Hepatic stellate cell (primary cell): ENCODE measurements at places on chromosomes 11 and 22.

DNA sequence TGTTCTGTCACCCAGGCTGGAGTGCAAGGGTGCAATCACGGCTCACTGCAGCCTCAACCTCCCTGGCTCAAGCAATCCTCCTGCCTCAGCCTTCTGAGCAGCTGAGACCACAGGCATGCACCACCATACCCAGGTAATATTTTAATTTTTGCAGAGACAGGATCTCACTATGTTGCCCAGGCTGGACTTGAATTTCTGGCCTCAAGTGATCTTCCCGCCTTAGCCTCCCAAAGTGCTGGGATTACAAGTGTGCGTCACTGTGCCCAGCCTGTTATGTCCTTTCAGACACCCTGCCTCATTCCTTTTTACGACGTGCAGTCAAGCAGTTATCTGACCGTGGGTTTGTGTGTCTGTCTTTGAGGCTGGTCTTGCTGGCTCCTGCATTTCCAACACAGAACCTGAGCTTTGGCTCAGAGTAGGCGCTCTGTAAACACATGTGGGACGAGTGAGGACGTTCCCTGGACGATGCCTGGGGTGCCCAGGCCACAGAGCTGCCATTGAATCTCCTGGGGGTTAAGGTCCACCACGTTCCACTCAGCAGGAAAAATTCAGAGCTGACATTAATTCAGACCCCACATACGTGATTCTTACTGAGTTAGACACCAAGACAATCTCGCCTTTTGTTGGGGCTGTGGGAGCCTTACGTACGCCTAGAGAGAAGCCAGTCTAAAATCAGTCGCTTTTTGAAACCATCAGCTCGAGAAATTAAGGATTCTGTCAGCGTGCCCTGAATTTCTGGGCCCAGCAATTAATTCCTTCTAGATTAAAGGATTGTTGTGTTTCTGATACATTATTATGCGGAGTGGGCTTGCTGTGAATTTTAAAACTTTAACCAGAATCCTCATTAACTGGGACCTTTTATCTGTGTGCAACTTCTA is 21.5 kb upstream of the EMID1 start:
- no peak for DNase-seq

DNA sequence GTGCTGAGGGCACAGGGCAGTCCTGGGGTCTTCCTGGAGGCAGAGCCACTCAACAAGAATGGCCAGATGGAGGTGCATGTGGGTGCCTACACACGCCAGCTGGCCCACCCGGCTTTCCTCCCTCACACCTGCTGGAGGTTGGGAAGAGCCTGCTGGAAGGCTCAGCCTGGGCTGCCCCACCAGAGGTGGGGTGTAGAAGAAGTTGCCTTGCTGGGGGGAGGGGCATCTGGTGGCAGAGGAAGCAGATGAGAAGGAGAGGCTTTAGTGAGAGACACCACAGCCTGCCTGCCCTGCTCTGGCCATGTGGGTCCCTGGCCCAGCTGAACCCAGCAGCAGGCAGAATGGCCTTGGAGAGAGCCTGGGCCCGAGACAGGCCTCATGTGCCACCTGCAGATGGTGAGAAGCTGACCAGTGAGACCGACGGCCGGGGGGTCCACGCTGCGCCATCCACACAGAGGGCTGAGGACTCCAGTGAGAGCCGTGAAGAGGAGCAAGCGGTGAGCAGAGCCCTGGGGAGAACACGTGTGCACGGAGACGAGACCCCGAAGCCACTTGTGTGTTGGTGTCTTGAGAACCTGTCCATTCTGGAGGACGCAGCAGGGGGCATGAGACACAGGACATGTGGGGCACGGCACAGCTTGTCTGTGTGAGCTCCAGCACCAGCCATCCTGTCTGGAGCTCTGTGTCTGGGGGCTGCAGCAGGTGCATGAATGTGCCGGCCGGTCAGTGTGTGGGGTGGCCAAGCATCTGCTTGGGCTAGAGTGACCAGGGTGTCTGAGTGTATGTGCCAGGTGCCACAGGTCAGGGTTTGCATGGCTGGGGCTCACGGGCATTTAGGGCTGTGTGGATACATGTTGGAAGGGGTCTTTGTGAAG is 2.7 kb downstream of the B4GALNT4 start:
- no peak for DNase-seq

DNA sequence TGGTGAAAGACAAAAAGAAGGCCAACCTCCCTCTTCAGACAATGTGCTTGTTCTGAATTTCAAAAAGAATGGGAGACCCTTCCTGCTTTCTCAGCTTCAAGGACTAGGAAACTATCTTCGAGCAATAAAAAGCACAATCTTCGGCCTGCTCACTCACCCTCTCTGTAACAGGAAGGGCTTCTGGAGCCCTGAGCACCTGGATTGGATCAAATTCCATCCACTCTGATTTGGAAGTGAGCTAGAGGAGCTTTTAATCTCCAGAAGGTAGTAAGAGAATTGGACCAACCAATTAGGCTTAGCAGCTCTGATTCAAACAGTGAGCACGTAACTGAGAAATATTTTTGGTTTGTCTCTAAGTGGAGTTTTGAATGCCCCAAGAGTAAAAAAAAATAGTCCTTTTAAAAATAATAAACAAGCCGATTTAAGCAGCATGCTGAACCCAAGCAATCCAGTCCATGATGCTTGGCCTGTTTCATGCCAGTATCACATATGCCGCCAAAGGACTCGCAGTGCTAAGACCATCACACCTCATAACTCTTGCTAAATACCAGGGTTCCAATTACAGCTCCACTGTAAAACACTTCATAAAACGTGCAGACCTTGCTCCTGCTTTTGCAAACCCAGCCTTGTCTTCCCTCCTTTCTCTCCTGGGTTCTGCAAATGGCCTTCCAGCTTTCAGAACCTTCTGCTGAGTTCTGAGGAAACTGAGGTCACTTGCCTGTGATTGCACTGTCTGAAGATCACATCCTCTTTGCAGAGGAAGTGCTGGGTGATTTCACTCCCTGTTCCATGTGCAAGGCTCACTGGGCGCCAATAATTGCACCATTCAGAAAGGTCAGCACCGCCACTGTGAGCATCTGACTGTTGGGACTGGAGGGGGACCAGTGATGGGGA is 74.4 kb downstream of the SLC1A2 start:
- no peak for DNase-seq

- DNase-seq, result no peak
Measured at GRCh38 chr11:84146826-84147225, 860.7 kb upstream of the CCDC90B start.

GRCh38 chr22:19932367-19933206 is 9.0 kb upstream of the COMT start:
- DNase-seq, result no peak

GRCh38 chr22:28951530-28951929 is 68.2 kb downstream of the ZNRF3 start:
- no peak for DNase-seq

- no peak for DNase-seq
Measured at GRCh38 chr11:72696866-72697700, 22.9 kb upstream of the PDE2A start.

GRCh38 chr11:35116245-35116644 is 22.7 kb upstream of the CD44 start:
- DNase-seq, result no peak

- DNase-seq, result no peak
Measured at GRCh38 chr22:37240941-37241320, 3.1 kb downstream of the RAC2 start.

GRCh38 chr11:75768909-75769771 is 562 bp downstream of the DGAT2 start:
- DNase-seq, result no peak

GRCh38 chr22:35409783-35410662 is 10.1 kb downstream of the MCM5 start:
- DNase-seq, result no peak

DNA sequence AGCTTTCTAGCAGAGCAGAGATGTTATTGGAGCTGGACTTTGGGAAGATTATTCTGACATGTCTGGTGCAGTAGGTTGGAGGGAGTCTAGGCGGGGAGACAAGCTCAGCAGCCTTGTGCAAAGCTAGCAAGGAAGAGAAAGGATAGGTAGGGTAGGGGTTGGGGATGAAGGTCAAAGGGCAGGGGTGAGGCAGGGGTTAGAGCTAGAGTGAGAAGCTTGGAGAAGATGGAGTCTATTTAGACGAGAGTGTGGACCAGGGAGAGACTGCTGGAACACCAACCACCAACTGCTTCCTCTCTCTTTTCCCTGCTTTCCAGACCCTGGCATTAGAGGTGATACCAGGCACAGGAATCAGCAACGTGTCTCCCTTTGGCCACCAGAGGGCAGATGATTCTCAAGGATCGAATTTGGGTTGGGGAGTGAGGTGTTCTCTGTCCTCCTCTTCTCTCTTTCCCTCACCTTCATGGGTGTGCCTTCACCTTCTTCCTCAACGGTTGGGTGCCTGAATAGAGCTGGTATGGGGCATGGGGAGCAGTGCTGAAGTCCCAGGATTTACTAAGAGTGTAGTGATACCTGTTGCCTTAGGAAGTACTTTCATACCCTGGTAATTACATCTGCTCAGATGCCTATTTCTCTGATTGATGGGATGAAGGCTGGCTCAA is 1.8 kb upstream of the MARK2 start:
- peak; percentile 88 for DNase-seq

GRCh38 chr11:1074244-1075221 is at the start of gene MUC2:
Gene MUC2 (plus strand): TSS chr11:1074874.
- no peak for DNase-seq

DNA sequence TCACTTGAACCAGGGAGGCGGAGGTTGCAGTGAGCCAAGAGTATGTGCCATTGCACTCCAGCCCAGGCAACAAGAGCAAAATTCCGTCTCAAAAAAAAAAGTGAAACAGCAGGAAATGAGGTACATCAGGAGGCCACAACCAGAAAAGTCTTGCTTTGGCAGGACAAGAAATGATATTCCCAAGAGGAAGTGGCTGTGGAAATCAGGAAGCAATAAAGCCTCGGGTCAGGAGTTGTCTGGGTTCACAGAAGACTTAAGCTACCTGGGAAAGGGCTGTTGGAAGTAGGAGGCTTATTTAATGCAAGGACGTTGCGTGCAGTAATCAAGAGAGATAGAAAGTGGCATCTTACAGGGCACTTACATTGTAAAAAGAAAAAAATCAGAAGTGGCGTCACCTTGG is 9.2 kb upstream of the RELT start:
- no peak for DNase-seq

DNA sequence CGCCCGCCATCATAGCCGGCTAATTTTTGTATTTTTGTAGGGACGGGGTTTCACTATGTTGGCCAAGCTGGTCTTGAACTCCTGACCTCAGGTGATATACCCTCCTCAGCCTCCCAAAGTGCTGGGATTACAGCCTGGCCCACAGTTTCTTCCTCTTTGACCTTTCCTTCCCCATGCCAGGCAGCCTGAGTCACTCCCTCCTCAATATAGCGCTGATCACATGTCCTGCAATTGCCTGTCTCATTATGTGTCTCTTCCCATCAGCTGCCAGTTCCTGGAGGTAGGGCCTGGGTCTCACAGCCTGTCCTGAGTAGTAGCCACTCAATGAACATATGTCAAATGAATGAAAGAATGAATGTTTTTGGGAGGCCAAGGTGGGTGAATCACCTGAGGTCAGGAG is 43.0 kb upstream of the CCDC134 start:
- no peak for DNase-seq

DNA sequence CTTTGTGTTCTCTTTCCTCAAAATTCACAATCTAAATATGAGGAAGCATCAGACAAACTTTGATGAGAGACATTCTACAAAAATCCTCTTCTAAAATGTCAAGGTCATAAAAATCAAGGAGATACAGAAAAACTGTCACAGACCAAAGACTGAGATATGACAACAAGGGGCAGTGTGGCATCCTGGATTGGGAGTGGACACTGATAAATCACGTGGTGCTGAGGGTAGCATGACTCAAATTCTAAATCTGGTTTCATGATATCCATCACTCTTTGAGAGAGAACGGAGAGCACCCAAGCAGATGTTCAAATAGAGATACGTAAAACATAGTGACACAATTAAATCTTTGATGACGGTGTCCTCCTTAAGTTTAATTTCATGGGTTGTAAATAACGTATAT is 13.0 kb upstream of the CARD18 start:
- DNase-seq, result no peak

GRCh38 chr22:46844606-46845210 is 82.3 kb downstream of the TBC1D22A start:
- DNase-seq, result no peak

DNA sequence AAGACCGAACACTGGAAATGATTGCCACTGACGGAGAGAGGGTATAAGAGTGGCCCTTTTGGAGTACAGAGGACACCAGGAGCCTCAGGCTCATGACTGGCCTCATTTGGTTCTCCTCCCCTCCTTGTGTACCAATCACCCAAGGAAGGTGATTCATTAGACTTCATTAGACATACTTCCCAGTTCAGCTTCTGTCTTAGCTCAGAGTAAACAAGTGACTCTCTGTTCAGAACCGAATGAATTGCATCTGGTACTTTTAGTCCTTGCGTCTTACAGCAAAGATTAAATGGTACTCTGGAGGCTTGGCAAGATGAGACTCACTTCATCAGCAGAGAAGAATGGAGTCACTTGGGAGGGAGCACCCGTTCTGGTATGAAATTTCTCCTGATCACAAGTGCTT is 75.2 kb downstream of the ZNRF3 start:
- DNase-seq, result no peak

- no peak for DNase-seq
Measured at GRCh38 chr11:80610516-80610915, 1169.7 kb upstream of the TENM4 start.

GRCh38 chr22:44075670-44076069 is 51.6 kb downstream of the PARVB start:
- DNase-seq, result no peak

GRCh38 chr11:11569936-11570491 is 51.8 kb downstream of the GALNT18 start:
- DNase-seq, result no peak

- no peak for DNase-seq
Measured at GRCh38 chr11:8314916-8315315, 51.2 kb upstream of the LMO1 start.

DNA sequence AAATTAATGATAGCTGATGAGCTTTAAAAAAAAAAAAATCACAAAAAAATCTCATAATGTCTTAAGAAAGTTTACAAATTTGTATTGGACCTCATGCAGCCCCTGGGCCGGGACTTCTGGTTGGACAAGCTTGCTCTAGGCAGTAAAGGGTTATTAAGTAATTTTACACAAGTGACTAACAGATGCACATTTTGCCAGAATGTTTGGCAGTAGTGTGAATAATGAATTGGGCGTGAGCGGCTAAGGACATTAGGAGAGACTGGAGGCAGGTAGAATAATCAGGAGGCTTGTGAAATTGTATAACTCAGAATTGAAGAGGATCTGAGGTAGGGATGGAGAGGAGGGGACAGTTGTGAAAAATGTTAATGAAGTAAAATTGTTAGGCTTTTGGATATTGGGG is 77.4 kb downstream of the HIPK3 start:
- DNase-seq, result no peak

DNA sequence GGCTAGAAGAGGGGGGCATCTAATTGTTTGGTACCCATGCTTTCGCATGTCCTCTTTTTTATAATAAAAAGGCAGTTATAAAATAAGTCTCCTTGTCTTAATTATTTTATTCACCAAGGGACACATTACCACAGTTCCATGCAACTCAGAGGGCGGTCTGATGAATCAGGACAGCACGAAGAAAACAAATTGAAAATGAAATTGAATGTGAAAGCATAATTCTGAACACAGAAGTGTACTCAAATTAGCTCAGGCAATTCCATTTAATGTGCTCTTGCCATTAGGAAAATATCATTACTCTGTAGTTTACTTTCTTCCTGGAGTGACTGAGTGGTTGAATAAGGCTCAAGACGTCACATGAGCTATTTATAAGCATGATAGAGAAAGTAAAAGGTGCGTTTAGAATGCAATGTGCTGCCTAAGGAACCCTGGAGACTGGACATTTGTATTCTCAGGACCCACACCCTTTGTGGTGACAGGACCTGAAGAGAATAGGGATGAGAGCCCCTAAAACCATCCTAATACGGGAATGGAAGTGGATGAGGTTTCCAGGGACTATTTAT is 59.6 kb downstream of the MTNR1B start:
- DNase-seq, result no peak
